NCI-H774 (cell line): ENCODE measurements at places on chromosomes 5 and 9.

- no peak for DNase-seq
Measured at GRCh38 chr9:18920141-18921084, 112.6 kb downstream of the SAXO1 start.

DNA sequence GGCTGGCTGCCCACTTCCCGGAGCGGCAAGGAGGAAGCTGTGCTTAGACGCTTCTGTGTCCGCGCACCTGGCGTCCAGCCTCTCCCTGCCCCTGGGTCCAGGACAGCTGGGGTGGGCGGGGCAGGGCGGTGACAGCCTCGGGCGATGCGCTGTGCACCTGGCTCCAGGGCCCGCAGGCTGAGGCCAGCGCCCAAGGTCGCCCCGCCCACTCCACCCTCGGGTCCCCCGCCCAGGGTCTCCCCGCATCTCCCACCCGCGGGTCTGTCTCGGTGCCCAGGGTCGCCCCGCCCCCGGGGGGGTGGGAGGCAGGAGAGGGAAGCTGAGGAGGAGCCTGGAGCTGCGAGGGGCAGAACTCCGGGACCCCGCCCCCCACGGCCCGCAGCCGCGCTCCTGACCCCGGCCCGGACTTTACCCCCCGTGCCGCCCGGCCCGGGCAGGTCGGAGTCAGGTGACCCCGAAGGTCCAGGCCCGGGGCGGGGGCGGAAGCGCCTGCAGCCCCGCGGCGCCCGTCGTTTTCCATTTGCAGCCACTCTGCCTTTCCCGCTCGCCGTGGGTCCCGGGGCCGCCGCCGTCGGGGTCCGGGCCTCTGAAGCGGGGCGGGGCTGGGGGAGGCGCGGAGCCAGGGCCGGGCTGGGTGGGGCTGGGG, at the start of gene ENTPD8:
Gene ENTPD8, minus strand, starts transcription at position 69 of the 646 bp plus-strand sequence. CDS start 3,072 bp downstream, outside the sequence.
- DNase-seq = peak; percentile 97

- peak; percentile 43 for DNase-seq
Measured at GRCh38 chr9:134099123-134099761, 31.4 kb upstream of the BRD3 start.

GRCh38 chr9:27073841-27074728, 34.9 kb upstream of the TEK start:
- DNase-seq = no peak

- peak; percentile 61 for DNase-seq
Measured at GRCh38 chr9:137114613-137115393, at the start of gene DPP7. TSS of gene DPP7 (minus strand) at chr9:137114733. CDS start at chr9:137114713, 20 bp downstream.

DNA sequence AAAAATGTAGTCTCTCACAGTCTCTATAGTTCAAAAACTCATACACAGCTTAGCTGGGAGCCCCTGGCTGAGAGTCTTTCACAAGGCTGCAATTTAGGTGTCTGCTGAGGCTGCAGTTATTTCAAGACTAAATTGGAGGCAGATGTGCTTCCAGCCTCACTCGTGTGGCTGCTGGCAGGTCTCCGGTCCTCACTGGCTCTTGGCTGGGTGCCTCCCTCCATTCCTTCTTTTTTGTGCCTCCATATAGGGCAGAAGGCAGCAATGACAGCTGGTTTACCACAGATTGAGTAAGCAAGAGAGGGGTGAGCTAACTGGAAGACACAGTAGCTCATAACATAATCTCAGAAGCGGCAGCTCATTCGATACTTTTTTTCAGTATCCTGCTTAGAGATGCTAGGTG, 2167.7 kb upstream of the WWC1 start:
- no peak for DNase-seq

- no peak for DNase-seq
Measured at GRCh38 chr9:136994888-136995230, 1.5 kb downstream of the CLIC3 start.

GRCh38 chr5:132055808-132056609, 4.4 kb upstream of the IL3 start:
- DNase-seq = no peak

- no peak for DNase-seq
Measured at GRCh38 chr5:178121391-178122276, 8.3 kb downstream of the N4BP3 start.

GRCh38 chr5:108521011-108521700, 139.3 kb upstream of the FBXL17 start:
- no peak for DNase-seq

GRCh38 chr5:172792701-172793570, 21.9 kb upstream of the DUSP1 start:
- DNase-seq = no peak
